A673 (cell line): ENCODE measurements at places on chromosomes 3 and 15.

DNA sequence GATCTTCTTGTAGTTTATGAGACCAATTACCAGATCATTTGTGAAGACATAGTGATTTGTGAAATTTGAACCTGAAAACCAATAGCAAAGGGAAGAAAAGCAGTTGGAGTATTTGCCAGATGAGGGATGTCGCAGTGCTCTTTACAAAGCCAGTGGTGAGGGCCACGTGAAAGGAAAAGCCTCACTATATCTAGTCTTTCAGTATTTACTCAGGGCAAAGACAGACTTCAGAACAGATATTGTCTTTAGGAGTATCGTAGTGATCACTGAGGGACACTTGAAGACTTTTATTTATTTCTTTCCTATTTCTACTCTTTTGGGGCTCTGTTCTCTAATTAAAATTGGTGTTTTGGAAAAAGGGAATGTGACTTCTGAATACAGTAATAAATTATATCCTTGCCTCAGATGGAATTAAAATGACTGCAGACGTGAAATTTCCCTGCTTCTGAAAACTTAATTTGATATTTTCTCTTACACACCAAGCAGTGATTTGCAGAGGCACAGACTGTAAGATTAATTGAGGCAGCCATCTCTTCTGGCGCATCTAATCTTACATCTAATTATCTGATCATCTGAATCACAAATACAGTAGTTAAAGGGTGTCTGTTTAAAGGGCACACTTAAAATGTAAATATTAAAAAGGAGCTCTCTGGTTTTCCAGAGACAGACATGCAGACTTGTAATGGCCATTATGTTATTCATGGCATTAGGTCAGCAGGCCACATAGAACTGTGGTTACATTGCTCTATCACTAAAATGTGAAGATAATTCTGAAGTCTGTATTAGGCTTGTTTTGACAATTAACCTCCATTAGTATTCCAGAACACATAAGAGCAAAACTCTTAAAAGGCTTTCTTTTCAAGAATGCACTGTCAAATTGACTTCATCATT is 193.0 kb upstream of the GOLIM4 start:
- no peak for DNase-seq

DNA sequence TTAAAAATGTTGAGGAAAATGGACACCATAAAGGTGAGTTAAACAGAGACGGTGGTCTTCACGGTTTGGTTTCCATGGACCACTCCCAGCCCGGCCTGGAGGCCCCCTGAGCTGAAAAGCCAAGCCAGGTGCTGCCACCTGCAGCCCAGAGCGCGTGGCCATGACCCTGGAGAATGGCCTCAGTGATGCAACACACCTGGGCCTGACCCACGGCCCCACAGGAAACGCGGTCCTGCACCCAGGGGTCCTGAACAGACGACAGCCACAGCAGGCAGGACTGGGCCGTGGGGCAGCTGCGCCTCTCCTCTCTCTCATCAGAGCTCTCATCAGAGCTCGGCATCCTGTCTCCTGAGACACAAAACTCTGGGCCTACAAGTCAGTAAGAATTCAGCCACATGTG is 64.1 kb downstream of the NIPA2 start:
- DNase-seq = no peak

DNA sequence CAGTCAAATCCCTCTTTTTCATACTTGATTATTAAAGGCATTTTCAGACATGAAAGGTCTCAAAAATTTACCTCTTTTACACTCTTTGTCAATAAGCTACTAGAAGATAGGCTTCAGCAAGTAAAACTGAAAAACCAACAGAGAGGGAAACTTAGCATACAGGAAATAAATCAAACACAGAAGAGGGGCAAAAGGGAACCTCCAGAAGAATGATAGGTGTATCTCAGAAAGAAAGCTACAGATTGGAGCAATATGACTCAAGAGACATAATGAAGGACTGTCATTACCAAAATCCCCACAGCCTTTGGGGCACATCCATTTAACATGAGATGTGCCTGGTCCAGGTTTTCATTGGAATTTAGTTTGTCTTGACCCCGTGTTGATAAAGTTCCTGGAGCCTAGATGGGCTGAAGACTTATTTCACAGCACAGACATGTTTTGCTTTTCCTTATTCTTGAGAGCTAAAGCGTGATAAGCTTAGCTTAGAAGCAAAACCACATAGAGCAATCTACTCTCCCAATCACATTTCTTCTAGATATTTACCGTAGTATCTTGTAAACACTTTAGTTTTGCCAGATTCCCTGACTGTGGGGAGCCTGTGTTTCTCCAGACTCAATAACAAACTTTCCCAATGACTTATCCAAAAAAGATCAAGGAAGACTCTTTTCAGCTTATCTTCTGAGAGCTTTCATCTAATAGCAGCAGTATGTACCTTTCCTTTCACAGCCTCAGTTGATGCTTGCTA is 11.7 kb downstream of the LRRFIP2 start:
- no peak for DNase-seq

DNA sequence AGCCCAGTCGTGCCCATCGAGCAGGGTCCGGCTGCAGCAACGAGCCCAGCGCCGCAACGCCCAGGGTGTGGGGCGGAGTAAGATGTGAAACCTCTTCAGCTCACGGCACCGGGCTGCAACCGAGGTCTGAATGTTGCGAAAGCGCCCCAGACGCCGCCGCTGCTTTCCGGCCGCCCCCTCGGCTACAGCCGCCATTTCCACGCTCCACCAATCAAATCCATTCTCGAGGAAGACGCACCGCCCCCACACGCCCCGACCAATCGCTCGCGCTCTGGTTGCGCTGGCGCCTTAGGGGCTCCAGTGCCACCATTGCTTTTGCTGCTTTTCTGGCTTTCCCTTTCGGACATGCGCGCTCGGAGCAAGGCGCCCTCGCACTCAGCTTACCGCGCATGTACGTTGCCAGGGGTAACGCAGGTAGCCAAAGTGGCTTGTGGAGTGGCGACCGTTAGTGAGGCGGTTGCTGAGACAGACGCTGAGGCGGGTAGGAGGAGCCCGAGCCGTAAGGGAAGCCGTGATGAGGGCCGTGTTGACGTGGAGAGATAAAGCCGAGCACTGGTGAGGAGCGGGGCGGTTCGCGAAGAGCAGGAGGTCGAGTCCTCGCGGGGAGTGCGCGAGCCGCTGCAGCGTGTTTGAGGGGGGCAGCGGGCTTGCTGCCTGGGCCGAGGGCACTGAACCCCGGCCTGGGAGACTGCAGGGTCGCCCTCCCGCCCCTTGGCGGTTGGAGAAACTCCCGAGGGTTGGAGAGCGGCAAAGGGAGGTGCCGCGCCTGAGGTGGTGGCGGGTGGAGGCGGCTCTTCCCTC is at the start of the genes IFT122 and MBD4:
Gene IFT122 (plus strand): TSS at position 408 of the 801 bp plus-strand sequence. CDS start 107 bp downstream, at position 515.
Gene MBD4 (minus strand): TSS at position 132 of the 801 bp plus-strand sequence. CDS start 115 bp downstream, at position 17.
- DNase-seq = peak; percentile 100

- DNase-seq = peak; percentile 61
These were observed at the start of gene ARMC8 for GRCh38 chr3:138187296-138188012. Gene ARMC8, plus strand, starts transcription at chr3:138187301. Its CDS starts 254 bp downstream, at chr3:138187555.

GRCh38 chr3:126937533-126937932 is 45.4 kb upstream of the PLXNA1 start:
- DNase-seq = no peak
